ENCODE measurements at places on chromosomes 7 and 10.

DNA sequence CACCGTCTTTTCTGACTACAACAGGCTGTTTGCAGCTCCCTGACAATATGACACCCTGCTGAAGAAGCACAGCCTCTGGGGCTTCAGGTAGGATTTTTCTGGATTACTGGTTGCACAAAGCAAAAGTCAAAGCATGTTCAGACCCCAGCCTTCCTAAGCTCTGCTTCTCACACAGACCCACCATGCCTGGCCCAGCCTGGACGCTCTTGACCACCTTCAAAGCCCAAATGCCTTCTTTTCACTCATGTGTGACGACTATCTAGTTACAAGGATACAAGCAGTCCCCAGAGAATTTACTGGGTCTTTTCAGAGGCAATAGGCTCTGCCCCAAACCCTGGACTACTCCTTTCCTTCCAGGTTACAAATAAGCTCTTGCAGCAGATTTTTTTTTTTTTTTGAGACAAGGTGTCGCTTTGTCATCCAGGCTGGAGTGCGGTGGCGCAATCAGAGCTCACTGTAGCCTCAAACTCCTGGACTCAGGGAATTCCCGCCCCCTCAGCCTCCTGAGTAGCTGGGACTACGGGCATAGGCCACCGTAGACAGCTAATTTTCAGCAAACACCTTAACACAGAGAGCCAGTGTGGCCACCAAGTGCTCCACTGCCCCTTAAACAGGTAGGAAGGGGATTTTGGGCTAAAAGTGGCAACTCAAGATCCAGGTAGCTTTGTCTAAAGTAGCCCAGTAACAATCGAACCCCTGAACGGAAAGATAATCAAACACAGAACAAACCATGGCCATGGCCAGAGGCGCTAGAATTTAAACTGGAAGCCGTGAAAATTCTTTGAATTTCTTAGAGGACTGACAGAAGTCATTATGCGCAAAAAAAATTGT is 16.2 kb downstream of the SVIL start:
- no peak for DNase-seq

GRCh38 chr7:63077841-63078240 is 920.8 kb upstream of the ZNF722 start:
- DNase-seq, result no peak

DNA sequence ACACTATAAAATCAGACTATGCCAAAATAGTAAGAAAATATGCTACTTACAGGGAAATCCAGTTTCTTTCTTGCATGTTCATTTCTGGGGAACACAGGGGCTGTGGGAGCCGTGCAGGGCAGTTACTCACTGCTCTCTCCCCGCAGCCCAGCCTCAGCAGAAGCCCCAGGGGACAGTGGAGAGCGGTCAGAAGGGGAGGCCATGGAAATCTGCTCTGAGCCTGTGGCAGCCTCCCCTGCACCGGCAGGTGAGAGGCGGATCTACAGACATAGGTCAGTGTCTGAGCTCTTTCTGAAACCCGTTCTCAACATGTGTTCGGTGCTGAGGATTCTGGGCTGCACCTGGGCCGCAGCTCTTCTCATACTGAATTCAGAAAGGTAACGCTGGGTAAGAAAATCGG is 2.9 kb downstream of the ZNF511 start:
- DNase-seq, result no peak

DNA sequence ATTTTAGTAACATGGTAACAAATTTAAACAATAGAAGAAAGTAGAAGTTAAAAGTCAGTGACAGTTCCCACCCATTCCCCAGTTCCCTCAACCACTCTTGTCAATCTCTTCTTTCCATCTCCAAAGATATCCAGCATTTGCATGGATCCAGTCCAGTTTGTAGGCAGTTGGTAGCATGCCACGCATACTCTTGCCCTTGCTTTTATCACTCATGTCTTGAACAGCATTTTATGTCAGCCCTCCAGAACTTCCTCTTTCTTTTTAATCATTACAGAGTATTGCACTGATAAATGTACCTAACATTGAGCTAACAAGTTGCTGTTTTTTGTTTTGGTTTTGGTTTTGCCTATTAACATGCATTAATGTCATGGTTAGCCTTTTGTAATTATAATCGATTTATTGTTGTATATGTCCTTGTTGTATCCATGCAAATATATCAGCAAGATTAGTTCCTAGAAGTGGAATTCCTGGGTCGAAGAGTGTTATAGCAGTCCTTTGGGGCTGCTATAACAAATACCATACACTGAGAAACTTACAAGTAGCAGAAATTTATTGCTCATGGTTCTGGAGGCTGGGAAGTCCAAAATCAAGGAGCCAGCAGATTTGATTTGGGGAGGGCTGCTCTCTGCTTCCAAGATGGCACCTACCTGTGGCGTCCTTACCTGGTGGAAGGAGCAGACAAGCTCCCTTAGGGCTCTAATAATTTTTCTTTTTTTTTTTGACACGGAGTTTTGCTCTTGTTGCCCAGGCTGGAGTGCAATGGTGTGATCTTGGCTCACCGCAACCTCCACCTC is 25.7 kb downstream of the CHST3 start:
- DNase-seq, result no peak
